ENCODE measurements at places on chromosomes 5 and 9. TPM values are rescaled to one million over a fixed set of nuclear protein-coding genes. Genes with fewer than 3 reads are reported as not detected.

DNA sequence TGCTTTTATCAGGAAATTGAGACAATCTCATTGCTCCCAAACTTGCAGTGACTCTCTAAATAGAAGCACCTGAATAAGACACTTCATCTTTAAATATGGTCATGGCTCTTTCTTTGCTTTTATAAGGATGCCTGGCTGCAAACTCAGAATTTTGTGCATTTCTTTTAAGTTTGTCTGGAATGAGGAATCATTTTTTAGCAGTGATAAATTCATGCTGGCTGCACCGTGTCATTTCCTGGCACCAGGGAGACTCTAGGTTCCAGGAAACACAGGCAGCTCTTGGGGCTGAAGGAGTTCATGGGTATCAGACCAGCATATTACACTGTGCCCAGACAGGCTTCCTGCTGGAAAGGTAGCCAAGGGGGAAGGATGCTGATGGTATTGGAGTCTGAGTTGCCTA, 109.9 kb downstream of the NUDT12 start:
- no peak for DNase-seq

GRCh38 chr5:34789639-34790038, 49.3 kb upstream of the TTC23L start:
- no peak for DNase-seq

The PKD2L2 gene
- not detected for total RNA-seq

DNA sequence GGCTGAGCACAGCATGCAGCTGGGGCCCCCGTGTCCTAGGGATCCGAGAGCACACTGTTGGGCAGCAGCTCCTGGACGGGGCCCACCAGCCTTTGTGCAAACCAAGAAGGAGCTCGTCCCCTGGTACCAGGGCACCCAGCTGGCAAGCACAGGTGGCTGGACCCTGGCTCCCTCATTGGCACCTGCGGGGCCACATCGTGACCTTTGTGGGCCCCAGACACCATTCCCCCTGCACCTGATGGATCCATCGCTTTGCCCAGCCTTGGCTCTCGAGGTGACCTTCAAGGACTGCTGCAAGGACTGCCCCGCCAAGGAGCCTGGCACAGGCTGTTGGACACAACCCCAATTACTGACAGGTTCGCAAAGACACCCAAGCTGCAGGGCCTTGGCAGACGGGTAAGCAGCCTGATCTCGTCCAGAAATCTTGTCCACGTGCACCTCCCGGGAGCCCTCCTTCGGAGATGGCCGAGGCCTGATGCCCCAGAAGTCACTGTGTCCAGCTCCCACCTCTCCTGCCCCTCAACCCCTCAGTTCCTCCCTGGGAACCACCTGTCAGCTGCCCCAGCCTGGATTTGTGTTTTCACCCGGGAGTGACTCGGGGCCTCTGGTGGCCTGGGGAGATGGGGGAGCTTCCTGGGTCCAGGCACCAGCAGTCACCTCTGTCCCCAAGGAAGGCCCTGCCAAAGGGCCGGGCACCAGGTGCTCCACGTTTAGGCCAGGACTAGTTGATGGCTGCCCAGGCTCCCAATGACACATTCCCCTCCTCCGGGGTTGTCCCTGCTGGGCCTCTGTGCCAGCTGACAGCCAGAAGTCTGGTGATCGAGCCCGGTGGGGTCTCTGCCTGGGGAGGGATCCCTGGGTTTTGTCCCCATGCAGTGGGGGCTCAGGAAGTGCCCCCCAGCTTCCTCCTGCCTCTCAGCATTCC, 137.1 kb upstream of the PPP1R26 start:
- DNase-seq: no peak

- DNase-seq: no peak
Measured at GRCh38 chr5:154039458-154039829, 677 bp downstream of the MFAP3 start.
